GM23248 (cell line): ENCODE measurements at places on chromosomes 2 and 18.

- peak; percentile 1 for DNase-seq
Observed at GRCh38 chr2:50181212-50181611, 850.7 kb downstream of the NRXN1 start.

GRCh38 chr2:63048367-63049171, 2.1 kb upstream of the OTX1 start:
- DNase-seq: no peak

GRCh38 chr18:2921778-2922177, 75.0 kb downstream of the EMILIN2 start:
- no peak for DNase-seq

DNA sequence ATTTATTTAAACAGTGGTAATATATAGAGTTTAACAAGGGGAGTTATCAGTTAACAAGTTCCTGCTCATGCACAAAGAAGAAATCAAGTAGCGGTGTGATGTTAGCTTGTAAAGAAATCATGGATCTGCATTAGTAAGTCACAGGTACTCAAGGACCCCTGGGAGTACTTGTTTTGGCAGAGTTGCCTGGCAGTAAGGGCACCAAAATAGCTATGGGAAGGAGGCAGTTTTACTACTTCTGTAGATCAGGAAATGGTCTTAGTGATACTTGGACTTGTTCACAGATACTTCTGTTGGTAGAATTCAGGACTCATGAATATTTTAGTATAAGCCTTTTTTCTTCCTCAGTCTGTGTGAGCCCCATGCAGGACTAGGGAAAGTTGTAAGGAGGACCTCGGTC, 107.3 kb upstream of the IL1R2 start:
- DNase-seq: no peak

- no peak for DNase-seq
Observed at GRCh38 chr2:70411483-70412125, 109.7 kb upstream of the FAM136A start.

- no peak for DNase-seq
Observed at GRCh38 chr2:62184512-62185230, 11.2 kb upstream of the B3GNT2 start.

GRCh38 chr2:46988230-46988629, 72.6 kb upstream of the MCFD2 start:
- DNase-seq: no peak

DNA sequence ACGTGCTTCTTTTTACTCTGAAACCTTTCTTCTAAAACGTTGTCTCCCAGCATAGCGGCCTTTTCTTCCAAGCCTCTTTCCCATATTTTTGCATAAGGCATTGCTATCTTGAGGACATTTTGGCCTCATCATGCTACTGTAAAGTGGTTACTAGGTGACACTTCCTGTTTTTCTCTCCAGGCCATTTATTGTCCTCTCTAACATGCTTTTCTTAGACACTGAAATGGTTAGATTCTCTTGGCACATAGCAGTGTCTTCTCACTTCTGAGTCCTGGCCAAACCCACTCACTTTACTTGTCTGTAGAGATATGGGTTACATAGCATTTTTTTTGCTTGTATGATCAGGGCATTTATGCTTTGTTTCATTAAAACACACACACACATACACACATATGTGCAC, 50.1 kb upstream of the KCNH7 start:
- DNase-seq: peak; percentile 18
